Activated T-cell treated with anti-CD3 and anti-CD28 coated beads for 4 hours (primary cell): ENCODE measurements at places on chromosomes 6 and 20.

GRCh38 chr6:73528897-73529296 is 8.1 kb upstream of the EEF1A1 start:
- no peak for DNase-seq

GRCh38 chr20:11130554-11131166 is 456.9 kb upstream of the JAG1 start:
- no peak for DNase-seq

DNA sequence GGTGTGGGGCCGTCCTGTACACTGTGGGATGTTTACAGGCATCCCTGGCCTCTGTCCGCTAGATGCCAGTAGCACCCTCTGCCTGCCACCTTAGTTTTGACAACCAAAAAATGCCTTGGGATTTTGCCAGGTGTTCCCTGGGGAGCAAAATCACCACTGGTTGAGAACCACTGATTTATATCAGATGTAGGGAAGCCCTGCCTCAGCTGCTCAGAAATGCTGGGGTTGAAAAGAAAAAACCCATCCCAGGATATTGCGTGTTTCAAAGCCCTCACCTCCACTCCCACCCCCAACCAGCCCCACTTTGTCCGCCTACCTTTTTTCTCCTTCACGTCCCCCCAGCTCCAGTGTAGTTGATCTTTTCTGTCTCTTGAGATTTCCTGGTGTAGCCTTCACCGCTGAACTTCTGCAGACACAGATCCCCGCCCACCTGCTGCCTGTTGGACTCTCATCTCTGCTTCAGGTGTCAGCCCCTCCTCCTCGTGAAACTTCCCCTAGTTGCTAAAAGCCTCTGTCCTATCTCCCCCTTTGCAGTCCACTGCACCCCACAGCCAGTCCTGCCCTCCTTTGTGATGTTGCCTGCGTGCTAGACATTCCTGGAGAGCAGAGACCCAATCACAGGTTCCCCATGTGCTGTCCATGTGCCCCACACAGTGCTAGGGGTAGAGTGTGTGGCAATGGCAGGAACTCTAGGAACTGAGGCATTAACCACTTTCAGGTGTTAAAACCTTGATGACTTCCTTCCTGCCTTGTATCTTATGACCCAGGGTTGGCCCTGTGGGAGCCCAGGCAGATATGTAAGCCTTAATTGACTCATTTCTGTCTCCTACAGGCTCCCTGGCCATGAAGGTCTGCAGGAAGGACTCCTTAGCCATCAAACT is 98.9 kb downstream of the TBC1D7 start:
- no peak for DNase-seq

DNA sequence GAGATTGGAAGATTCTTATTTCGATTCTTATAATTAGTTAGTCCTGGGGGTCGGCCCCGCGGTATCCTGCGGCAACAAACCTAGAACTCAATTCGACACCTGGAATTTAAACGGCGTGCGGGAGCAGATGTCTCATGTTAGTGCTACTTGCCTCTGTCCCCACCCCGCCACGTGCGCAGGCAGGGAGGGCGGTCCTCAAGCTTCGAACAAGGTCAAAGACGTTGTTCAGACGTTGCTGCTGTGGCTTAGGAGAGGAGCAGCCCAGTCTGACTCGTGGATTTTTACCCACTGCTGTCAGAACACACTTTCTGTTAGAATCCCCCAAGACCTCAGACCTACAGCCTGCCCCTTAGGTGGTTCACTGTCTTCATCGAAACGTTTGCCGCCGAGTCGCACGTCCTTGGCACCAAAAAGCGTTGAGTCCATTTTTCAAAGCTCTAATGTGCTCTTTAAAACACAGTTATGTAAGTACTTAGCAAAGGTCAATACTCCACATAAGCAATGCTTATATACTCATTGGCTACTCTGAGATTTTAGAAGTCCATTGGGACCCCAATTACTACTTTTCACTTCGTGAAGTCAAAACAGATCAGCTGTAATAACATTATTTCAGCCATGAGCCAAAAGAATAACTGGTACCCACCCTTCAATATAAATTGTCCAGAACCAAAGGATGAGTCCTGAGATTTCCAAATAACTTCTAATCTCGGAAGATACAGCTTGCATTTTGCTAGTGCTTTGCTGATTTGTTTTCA is 2.7 kb upstream of the C6orf62 start:
- DNase-seq: no peak

- no peak for DNase-seq
Measured at GRCh38 chr6:54716877-54717276, 129.7 kb upstream of the FAM83B start.

- no peak for DNase-seq
Measured at GRCh38 chr6:36110050-36110449, 20.3 kb upstream of the MAPK13 start.

GRCh38 chr6:23179994-23180393 is 610.6 kb downstream of the HDGFL1 start:
- no peak for DNase-seq

- no peak for DNase-seq
Measured at GRCh38 chr6:163346497-163346961, 68.0 kb upstream of the QKI start.

DNA sequence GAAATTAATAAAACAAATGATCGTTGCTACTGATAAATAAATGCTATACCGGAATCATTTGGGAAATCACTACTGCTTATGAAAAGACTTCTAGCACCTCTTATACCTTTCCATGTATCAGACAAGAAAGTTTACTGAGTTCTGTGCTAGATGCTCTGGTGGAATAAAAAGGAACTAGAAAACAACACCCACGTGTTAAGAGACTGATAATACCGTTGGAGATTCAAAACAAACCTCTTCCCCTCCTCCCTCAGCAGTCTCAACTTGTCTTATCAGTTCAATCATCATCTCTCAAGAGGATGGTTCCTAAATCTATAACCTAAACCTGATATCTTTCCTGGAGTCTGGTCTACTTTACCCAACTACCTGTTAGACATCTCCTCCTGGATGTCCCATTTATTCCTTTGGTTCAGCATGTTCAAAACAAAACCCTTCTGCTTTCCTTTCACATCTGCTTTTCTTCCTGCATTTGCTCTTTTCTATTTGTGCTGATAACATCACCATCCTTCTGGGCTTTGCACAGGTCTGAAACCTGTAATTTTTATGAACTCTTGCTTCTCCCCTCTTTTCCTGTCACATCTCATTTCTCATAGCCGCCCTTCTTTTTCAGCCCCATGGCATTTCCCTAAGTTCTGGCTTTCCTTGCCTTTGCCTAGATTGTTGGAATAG is 122.2 kb downstream of the COL19A1 start:
- DNase-seq: no peak

GRCh38 chr6:71238351-71238750 is 50.3 kb upstream of the OGFRL1 start:
- no peak for DNase-seq

- no peak for DNase-seq
Measured at GRCh38 chr20:1802385-1803060, 92.7 kb upstream of the SIRPA start.

GRCh38 chr6:19153270-19153980 is 683.7 kb upstream of the ID4 start:
- DNase-seq: no peak

GRCh38 chr6:65191471-65191870 is 515.6 kb downstream of the EYS start:
- no peak for DNase-seq
